ENCODE measurements at places on chromosomes 11 and 22. TPM values are rescaled to one million over a fixed set of nuclear protein-coding genes. Genes with fewer than 3 reads are reported as not detected.

The SEC14L6 gene
- not detected for total RNA-seq

The ZNF215 gene
- 1.9 TPM for total RNA-seq

The SYT13 gene
- not detected for total RNA-seq

The GGTLC2 gene
- not detected for total RNA-seq

- no peaks in the 10 kb centered on the region for H3K4me1 ChIP-seq
- H3K36me3 ChIP-seq, result no peaks in the 10 kb centered on the region
- H3K4me3 ChIP-seq, result no peak overlapping the region
- H3K27me3 ChIP-seq, result no peaks in the 10 kb centered on the region
- H3K27ac ChIP-seq, result no peak overlapping the region
Measured at GRCh38 chr22:26182723-26183122, 13.5 kb downstream of the SEZ6L start.

DNA sequence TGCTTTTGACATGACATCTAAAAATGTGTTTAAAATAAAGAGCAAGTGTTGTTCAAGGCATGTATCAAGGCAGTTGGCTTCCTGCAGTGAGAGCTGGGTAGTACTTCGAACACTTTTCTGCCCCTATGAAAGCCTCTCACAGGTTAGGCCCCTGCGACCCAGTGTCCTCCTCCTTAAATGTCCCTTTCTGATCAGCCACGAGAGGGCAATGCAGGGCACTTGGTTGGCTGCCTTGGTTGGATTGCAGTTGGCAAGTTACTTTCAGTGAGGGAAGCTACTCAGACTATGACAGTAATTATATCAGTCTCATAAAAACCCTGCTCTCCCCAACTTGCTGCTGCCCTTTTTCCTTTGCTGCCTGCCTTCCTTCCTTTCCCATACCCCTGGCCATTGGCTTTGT lies 743.8 kb downstream of the NTM start:
- no peaks in the 10 kb centered on the region for H3K36me3 ChIP-seq
- no peaks in the 10 kb centered on the region for H3K4me1 ChIP-seq
- no peak overlapping the region for H3K4me3 ChIP-seq
- no peaks in the 10 kb centered on the region for H3K27me3 ChIP-seq
- DNase-seq, result no peak
- no peak overlapping the region for H3K27ac ChIP-seq

DNA sequence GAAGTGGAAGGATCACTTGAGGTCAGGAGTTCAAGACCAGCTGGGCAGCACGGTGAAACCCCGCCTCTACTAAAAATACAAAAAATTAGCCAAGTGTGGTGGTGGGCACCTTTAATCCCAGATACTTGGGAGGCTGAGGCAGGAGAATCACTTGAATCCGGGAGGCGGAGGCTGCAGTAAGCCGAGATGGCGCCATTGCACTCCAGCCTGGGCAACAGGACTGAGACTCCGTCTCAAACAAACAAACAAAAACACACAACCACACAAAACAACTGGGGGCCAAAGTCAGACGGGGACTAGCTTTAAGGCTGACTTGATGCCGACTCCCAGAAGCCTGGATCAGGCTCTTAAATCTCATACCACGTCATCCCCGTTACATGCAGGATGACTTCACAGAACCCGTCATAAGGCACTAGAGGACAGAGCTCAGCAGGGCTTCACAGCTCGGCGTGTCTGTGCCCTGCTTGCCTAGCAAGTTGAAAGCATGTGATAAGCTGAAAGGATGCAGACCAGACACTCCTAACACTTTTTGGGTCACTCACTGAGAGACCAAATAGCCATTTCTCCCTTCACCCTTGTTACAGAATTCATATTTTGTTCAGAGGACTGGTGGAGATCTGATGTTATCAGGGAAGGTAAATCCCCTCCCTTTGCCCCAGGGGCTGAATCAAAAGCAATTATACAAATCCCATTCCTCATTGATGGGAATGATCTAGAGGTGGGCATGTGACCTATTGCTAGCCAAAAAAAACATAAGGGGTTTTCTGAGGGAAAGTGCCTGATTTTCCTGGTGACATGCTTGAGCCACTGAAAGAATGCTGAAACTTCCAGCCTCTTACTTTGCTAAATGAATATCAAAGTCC lies 65.4 kb downstream of the GAB2 start:
- H3K27ac ChIP-seq, result no peak overlapping the region
- H3K4me3 ChIP-seq, result no peak overlapping the region
- no peaks in the 10 kb centered on the region for H3K27me3 ChIP-seq
- DNase-seq, result no peak

GRCh38 chr22:19810381-19811201 lies 44.1 kb downstream of the GNB1L start:
- H3K27me3 ChIP-seq, result no peaks in the 10 kb centered on the region
- DNase-seq, result no peak
- no peaks in the 10 kb centered on the region for H3K4me1 ChIP-seq
- no peak overlapping the region for H3K4me3 ChIP-seq
- no peak overlapping the region for H3K27ac ChIP-seq

GRCh38 chr22:36374603-36375024 lies 13.2 kb downstream of the MYH9 start:
- peaks cover 86% of the 10 kb centered on the region for H3K4me1 ChIP-seq
- no peak for DNase-seq
- no peak overlapping the region for H3K4me3 ChIP-seq
- peaks cover 19% of the 10 kb centered on the region for H3K36me3 ChIP-seq
- no peaks in the 10 kb centered on the region for H3K27me3 ChIP-seq
- H3K27ac ChIP-seq, result no peak overlapping the region

- no peaks in the 10 kb centered on the region for H3K4me1 ChIP-seq
- no peaks in the 10 kb centered on the region for H3K36me3 ChIP-seq
- no peak overlapping the region for H3K27ac ChIP-seq
- H3K27me3 ChIP-seq, result no peaks in the 10 kb centered on the region
- no peak overlapping the region for H3K4me3 ChIP-seq
Measured at GRCh38 chr22:34390400-34390799, 470.1 kb upstream of the LARGE1 start.

GRCh38 chr11:43837879-43838278 lies 42.8 kb upstream of the ALKBH3 start:
- H3K4me1 ChIP-seq, result no peaks in the 10 kb centered on the region
- no peak overlapping the region for H3K27ac ChIP-seq
- no peak overlapping the region for H3K4me3 ChIP-seq
- H3K27me3 ChIP-seq, result no peaks in the 10 kb centered on the region

- H3K4me1 ChIP-seq, result peaks cover 47% of the 10 kb centered on the region
- peak overlapping the region; percentile 83 for H3K27ac ChIP-seq
- no peaks in the 10 kb centered on the region for H3K27me3 ChIP-seq
- peak overlapping the region; percentile 52 for H3K4me3 ChIP-seq
- DNase-seq, result peak; percentile 63
Measured at GRCh38 chr11:119262668-119263351, 54.1 kb downstream of the MCAM start.

GRCh38 chr11:36314434-36314767 lies 18.3 kb downstream of the PRR5L start:
- no peak for DNase-seq
- no peaks in the 10 kb centered on the region for H3K4me1 ChIP-seq
- no peak overlapping the region for H3K27ac ChIP-seq

- H3K4me1 ChIP-seq, result no peaks in the 10 kb centered on the region
- H3K27me3 ChIP-seq, result peaks cover 2% of the 10 kb centered on the region
- no peak overlapping the region for H3K27ac ChIP-seq
- H3K36me3 ChIP-seq, result no peaks in the 10 kb centered on the region
- no peak for DNase-seq
Measured at GRCh38 chr11:119856681-119857485, 127.9 kb upstream of the NECTIN1 start.

DNA sequence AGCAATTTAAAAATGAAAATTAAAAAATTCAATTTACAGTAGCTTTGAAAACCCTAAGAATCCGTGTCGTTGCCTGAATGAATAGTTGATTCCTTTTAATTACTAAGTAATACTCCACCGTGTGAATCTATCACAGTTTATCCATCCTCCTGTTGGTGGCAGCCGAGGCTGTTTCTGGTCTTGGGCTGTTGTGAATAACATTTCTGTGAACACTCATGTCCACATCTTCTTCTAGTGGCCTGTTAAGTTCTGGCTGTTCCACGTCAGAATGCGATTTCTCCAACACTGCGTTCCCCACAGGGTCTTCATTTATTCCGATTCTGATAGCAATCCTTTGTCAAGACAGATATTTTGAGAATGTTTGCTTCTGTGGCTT lies 223.0 kb downstream of the TBC1D22A start:
- H3K36me3 ChIP-seq, result peaks cover 14% of the 10 kb centered on the region
- no peaks in the 10 kb centered on the region for H3K4me1 ChIP-seq
- DNase-seq, result no peak
- H3K27me3 ChIP-seq, result no peaks in the 10 kb centered on the region

- no peaks in the 10 kb centered on the region for H3K27me3 ChIP-seq
- H3K36me3 ChIP-seq, result no peaks in the 10 kb centered on the region
- no peak overlapping the region for H3K27ac ChIP-seq
Measured at GRCh38 chr11:1749395-1750351, 722 bp downstream of the IFITM10 start.

DNA sequence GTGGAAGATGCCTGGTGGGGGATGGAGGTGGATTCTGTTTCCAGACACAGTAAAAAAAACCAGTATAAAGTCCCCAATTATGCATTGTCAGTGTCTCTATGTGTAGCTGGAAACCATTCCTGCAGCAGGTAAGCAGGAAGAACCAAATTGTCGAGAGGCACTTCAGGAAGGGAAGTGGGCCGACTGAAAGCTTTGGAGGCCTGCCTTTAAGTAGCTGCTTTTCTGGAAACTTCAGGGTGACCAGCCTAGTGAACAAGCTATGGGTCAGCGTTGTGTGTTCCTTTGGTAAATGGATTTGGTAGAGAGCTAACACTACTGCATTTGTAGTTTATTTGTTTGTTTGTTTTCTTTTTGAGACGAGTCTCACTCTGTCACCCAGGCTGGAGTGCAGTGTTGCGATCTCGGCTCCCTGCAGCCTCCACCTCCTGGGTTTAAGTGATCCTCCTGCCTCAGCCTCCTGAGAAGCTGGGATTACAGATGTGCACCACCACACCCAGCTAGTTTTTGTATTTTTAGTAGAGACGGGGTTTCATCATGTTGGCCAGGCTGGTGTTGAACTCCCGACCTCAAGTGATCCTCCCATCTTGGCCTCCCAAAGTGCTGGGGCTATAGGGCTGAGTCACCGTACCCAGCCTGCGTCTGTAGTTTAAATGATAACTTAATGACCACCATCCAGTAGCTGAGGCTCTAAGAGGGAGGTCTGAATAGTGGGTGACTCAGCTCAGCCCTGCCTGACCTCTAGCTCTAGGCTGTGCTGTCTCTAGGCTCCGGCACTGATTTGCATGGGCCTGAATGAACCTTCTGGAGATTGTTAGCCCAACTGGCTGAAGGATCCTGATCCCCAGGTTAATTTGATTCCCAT lies 12.8 kb downstream of the PTPRJ start:
- no peak overlapping the region for H3K4me3 ChIP-seq
- peaks cover 20% of the 10 kb centered on the region for H3K4me1 ChIP-seq
- no peak for DNase-seq
- no peaks in the 10 kb centered on the region for H3K27me3 ChIP-seq
- no peak overlapping the region for H3K27ac ChIP-seq

GRCh38 chr11:41237382-41237781 lies 222.1 kb downstream of the LRRC4C start:
- H3K27me3 ChIP-seq, result no peaks in the 10 kb centered on the region
- no peak for DNase-seq
- H3K36me3 ChIP-seq, result no peaks in the 10 kb centered on the region
- no peaks in the 10 kb centered on the region for H3K4me1 ChIP-seq

GRCh38 chr11:126277780-126278179 lies 5.1 kb upstream of the TIRAP start:
- no peak overlapping the region for H3K4me3 ChIP-seq
- H3K36me3 ChIP-seq, result peaks cover 18% of the 10 kb centered on the region
- H3K4me1 ChIP-seq, result peaks cover 7% of the 10 kb centered on the region
- no peak overlapping the region for H3K27ac ChIP-seq
- no peaks in the 10 kb centered on the region for H3K27me3 ChIP-seq

DNA sequence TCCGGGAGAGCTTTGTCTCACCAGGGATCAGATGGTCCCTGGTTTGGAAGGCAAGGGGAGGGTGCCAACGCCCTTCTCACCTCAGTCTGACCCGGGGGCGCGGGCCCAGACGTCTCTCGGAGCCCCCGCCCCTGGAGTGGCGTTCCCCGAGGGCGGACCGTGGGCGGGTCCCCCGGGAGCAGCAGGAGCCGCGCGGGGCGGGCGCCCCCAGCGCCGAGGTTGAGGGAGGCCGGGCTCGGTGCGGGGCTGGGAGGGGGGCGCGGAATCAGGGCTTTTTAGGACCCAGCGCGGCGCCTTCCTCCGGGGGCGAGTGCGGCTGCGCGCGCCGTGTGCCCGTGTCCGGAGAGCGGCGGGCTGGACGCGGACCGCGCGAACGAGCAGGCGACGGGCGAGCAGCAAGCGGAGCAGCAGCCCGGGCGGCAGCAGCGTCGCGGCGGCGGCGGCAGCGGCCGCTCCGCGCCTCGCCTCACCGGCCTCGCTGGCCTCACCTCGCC lies at the start of gene KCNC1:
TSS of gene KCNC1 (plus strand) at position 364 of the 494 bp plus-strand sequence. CDS start 1,222 bp downstream, outside the sequence.
- H3K4me3 ChIP-seq, result no peak within 1 kb of the TSS
- H3K27me3 ChIP-seq, result peaks cover 4% of the 10 kb centered on the region
- no peaks in the 10 kb centered on the region for H3K4me1 ChIP-seq
- H3K36me3 ChIP-seq, result no peaks in the 10 kb centered on the region
- H3K27ac ChIP-seq, result no peak within 1 kb of the TSS

- no peak for DNase-seq
- peaks cover 6% of the 10 kb centered on the region for H3K36me3 ChIP-seq
- peaks cover 7% of the 10 kb centered on the region for H3K4me1 ChIP-seq
- no peak overlapping the region for H3K4me3 ChIP-seq
- no peaks in the 10 kb centered on the region for H3K27me3 ChIP-seq
Measured at GRCh38 chr11:64353715-64354506, 5.1 kb upstream of the RPS6KA4 start.

DNA sequence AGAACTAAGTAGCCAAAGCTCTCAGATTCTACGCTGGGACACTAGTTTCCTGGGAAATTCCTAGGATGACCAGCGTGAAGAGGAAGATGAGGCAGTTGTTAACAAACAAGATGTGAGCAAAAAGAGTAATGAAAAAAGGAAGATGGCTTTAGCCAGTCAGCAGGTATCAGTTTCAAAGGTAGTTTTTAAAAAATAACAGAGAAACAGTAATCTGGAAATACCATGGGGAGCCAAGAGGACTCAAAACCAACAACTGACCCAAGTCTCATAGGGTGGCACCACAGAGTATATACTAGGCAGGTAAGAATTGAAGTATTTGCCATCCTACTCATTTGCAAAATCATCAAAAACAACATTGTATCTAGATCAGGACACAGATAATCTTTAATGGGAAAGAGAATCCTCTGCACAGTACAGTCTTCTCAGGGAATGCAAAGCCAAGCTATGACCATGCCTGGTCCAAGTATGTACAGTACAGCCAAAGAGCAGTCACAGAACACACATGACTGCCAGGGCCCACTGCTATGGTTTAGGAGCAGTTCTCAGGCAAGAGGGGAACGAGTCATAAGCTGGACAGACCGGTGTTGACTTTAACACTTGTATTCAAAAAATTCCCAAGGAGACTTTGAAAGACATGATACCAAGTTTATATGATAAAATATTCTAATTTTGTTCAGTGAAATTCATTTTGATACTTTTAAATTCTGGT lies 20.6 kb downstream of the MSANTD4 start:
- no peak for DNase-seq
- peaks cover 6% of the 10 kb centered on the region for H3K36me3 ChIP-seq
- no peaks in the 10 kb centered on the region for H3K27me3 ChIP-seq

- H3K4me3 ChIP-seq, result no peak overlapping the region
- no peak for DNase-seq
- H3K27me3 ChIP-seq, result no peaks in the 10 kb centered on the region
- no peak overlapping the region for H3K27ac ChIP-seq
Measured at GRCh38 chr11:20227631-20228030, 67.4 kb upstream of the DBX1 start.

GRCh38 chr11:65320386-65321075 lies 5.9 kb downstream of the CDC42EP2 start:
- DNase-seq, result no peak
- H3K4me1 ChIP-seq, result no peaks in the 10 kb centered on the region
- no peak overlapping the region for H3K4me3 ChIP-seq
- H3K36me3 ChIP-seq, result no peaks in the 10 kb centered on the region
- H3K27ac ChIP-seq, result no peak overlapping the region

GRCh38 chr22:38313384-38313955 lies 3.8 kb downstream of the CSNK1E start:
- peak overlapping the region; percentile 82 for H3K4me3 ChIP-seq
- peaks cover 20% of the 10 kb centered on the region for H3K36me3 ChIP-seq
- H3K27me3 ChIP-seq, result no peaks in the 10 kb centered on the region
- peak overlapping the region; percentile 85 for H3K27ac ChIP-seq

Measured in GM12878 (cell line).